ENCODE measurements at places on chromosomes 2 and 18.

DNA sequence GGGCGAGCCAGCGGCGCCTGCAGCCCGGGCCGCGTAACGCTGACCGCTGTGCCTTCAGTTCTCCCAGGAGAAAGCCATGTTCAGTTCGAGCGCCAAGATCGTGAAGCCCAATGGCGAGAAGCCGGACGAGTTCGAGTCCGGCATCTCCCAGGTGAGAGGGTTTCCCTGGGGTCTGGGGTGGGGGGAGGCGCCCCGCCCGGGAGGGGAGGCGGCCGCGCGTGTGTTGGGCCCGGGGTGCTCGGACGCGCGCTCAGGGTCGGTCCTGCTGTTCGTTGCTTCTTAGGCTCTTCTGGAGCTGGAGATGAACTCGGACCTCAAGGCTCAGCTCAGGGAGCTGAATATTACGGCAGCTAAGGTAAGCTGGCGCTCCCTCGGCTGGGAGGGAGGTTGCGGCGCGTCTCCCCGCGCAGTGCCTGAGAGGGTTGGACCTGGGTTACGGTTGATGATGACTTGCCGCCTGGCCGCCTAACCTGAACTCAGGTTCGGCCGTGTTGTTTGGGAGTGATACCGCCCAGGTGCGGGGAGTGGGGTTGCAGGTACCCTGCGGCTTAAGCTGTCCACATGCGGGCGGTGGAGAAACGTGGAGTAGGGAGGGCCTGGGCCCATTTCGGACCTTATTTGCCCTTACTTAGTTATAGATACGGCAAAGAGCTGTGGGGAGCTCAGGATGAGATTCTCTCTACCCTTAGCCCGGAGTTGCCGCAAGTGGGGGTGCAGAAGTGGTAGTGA, 638 bp downstream of the RPS7 start:
- DNase-seq: peak; percentile 39

DNA sequence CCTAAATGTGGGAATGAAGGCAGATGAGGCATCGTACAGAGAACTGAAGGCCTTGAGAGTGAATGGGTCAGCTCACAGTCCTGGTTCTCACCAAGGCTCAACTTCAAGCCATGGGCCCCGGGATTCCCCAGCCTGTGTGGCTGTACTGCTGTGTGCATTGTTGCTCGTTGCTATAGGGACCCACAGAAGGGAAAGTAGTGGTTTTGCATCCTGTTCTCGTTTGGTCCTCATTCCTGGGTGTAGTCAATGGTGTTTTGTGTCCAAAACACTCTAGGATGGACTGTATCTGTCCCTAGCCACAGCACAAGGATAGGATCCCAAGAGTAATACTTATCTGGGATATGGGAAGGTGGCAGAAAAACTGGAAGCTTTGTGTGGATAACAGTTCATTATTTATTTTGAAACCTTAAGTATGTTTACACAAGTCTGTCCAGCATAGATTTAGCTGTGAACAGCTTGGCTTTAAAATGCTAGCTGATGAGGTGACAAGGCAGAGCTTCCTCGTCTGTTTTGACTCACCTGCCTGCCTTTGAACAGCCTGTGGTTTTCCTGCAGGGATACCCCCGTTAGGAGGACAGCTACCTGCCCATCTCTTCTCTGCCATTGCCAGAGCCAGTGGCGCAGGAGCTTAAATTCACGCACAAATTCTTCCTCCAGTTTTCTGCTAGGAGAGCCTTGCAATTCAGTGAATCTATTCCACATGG, 85.0 kb downstream of the WDSUB1 start:
- DNase-seq: no peak

DNA sequence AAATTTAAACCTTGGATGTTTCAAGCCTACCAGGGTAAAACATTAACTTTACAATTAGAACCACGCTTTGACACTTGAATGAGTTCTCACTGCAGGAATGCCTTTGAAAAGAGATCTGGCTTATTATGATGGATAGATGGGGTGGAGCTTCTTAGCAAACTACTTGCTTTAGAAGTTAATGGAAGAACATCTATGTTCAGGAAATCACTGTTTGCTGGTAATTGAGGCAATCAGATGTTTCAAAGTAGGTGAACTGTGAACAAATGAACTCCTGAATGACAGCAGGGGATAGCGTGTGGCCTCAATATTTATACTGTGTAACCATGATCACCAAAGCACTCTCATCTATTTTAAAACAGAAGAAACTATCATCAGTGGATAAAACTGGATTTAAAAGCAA, 383.6 kb downstream of the PIK3C3 start:
- no peak for DNase-seq

GRCh38 chr2:50749216-50749615, 282.7 kb downstream of the NRXN1 start:
- no peak for DNase-seq

- no peak for DNase-seq
Observed at GRCh38 chr18:24616653-24617052, 156.2 kb downstream of the HRH4 start.

DNA sequence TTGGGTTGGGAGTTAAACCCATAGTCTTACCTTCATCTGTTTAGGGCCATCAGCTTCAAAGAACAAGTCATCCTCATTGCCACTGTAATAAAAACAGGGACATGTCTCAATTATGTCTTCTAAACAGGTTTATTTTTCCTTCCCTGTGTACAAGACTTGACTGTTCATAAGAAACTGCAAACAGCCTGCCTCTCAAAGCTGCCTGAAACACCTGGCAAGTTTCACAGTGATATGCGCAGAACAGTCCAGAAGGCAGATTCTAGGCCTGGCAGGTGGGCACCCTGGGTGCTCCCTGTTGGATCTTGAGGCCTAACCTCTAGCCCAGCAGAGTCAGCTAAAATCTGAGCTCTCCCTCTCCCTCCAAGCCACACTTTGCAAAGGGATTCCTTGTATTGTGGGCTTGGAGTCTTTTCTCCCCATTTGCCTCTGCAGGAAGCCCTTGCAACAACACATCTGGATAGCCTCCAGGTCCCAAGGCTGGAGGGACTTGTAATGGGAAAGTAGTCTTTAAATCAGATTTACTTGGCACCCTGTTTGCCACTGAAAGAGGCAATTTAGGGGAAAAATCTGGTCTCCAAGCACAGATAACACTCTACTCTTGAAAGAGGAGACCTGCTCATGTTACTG, 930 bp downstream of the IL1B start:
- DNase-seq: no peak

DNA sequence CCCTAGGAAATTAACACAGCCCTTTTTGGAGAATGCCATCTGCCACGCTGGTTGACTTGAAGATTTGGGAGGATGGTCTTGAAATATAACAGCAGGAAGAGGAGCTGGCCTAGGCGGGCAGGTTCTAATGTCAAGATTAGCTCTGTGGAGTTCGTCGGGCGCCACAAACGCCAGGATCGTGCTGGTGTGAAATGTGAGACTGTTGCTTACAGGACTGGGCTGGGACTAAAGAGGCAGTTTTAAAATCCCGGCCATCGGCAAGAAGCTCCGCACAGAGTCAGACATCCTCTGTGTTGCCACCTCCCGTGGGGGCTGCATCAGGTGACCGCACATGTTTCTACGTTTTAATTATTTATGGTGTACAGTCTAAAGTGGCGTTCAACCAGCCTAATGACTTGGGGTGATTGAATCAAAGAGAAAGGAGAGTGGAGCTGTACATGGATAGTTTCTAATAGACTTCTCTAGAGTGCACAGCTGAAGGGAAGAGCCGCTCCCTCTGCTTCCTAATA, 99.4 kb upstream of the BCL11A start:
- no peak for DNase-seq

DNA sequence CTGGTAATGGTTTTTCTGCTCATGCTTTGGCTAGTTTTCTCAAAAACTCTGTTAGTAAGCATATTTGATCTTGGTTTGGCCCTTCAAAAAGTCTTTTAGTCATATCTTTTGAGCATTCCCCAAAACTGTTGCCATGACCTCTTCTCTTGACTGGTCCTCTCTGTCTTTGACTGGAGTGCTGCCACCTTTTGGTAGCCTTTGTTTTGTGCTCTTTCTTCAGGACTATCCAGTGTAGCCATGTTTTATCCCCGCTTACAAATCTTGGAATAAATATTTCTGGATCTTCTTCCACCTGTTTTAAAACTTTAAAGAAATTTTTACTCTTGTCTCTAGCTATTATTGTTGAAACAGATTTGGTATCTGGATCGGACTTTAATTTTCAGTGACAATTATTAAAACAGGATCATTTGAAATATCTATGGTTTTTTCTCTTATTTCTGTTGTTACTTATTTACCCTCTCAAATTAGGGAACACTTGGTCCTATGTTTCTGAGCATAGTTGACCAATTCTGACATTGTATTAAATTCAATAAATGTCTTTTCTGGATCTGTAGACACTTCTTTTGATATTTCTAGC, 965 bp upstream of the ELOA2 start:
- DNase-seq: peak; percentile 22

DNA sequence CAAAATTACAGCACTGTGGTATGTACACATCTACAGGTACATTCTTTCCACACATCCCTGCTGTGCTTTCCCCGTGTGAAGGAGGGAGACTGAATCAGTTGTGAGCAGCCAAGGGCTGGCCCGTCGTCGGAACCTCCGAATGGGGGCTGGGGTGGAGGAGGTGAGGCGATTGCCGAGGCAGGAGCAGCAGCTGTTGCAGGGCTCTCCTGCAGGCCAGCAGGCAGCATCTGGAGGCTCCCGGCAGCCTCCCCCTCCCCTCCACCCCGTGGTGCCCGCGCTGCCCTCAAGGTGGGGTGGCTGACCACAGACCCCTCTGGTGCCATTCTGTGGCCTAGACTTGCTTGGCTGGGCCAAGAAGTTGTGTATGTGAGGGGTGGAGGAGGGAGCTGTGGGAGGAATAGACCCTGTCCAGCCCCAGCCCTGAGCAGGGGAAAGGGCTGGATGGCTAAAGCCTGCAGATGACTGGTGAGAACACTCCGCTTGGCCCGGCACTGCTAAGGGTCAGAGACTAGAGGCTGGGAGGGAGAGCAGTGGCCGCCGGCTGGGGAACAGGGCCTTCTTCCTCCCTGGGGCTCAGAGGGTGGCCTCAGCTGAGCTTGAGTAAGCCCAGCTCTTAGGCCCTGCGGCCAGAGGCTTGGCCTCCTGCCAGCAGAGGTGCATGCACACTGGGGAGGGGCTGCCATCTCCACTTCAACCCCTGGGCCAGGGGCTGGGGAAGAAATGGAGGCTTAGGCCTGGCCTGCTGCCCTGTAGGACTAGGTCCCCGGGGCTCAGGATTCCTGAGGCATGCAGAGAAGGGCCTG, 7.6 kb downstream of the STAMBP start:
- DNase-seq: no peak

DNA sequence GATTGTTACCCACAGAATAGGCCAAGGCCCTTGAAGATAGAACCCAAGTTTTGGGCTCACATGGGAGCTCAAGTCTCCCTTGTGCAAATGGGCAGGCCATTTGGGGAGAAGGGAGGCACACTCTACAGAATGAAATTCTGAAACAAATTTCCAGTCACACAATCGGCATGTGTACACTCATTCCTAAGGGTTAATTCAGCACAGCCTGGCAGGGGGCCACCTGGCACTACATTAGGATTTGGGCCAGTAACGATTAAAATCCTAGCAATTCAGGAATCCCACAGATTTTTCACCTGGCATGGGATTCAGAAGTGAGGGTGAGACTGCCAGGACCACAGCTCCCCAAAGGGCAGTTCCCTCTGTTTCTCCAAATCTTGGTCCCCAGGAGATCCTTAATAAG, 46.4 kb downstream of the BMP10 start:
- DNase-seq: no peak

DNA sequence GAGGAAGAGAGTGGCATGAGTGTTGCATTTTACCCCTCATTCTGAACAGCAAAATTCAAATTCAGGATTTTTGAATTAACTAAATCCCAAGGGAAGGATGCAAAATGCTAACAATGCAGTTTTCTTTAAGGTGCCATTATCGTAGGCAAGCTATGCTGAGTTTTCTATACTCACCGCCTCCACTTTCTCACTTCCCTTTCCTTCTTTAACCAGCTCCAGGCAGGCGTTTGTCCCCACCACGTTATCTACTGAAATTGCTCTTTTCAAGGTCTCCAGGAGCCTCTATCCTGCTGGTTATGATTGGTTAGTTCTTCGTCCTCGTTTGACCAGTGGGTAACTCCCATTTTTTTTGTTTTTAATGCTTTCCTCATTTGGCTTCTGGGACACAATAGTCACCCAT, 1.8 kb upstream of the CPO start:
- no peak for DNase-seq

- DNase-seq: no peak
Observed at GRCh38 chr2:191253476-191253875, 8.3 kb downstream of the MYO1B start.

DNA sequence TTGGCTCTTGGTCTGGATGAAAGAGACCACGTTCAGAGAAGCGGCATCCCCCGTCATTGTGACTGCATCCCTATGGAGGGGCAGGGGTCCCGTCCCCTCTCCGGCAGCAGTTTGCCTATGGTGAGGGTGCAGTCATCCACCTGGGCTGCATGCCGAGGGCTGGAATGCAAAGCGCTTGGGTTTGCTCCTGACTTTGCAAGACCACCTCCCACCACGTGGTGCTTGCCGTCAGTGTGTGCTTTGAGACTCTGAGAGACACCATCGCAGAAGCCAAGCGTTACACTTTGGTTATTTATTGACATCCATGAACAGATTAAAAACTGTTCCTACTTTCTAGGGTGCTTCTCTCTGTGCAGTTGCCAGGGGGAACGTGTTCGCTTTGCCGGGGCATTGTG, 59.5 kb downstream of the SH3RF3 start:
- no peak for DNase-seq

DNA sequence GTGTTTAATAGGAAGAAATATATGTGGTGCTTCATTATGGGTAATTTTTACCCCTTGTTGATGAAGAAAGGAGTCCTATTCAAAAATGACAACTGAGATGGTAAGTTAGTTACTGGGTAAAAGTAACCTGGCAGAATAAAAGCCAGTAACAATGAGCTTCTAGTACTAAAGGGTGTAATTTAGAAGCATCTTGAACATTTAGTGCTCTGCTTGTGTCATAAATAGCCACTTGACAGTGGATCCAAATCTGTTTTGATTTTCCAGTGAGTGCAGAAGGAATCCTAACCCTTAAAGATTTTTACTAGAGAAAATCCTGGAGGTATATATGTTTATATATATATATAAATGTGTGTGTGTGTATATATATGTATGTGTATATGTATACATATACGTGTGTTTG, 15.1 kb downstream of the COMMD1 start:
- no peak for DNase-seq

DNA sequence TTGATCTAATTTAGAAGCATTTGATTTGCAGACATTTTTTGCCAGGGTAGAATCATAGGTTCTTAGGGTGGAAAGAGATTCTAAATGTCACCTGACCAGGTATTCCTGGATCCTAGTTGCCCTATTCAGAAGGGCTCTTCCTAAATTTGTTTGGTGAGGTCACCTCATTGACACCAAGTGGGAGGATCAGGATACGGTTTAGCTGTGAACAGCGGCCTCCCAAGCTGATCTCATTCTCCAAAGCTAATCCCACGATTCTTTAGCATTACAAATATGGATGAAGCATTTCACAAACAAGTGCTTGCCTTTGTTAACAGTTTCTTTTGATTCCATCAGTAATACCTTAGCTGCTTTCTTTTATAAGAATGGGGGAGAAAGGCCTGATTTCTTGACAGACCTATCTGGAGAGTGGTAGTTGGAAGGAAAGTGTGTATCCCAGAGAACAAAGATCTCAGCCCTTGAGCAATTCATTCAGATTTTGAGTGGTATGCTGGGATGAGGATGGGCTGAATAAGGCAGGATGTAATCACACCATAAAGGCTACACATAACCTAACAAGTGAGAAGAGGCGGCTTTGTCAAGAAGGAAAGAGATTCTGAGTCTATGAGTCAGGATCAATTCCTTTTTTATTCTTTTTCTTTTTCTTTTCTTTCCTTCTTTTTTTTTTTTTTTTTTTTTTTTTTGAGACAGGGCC, 16.6 kb downstream of the KCTD1 start:
- DNase-seq: no peak

- DNase-seq: no peak
Observed at GRCh38 chr2:121489911-121490583, 40.6 kb upstream of the RNU4ATAC start.

Data from NB4 (cell line).